ENCODE measurements at places on chromosomes 7 and 10. TPM values are rescaled to one million over a fixed set of nuclear protein-coding genes. Genes with fewer than 3 reads are reported as not detected.

DNA sequence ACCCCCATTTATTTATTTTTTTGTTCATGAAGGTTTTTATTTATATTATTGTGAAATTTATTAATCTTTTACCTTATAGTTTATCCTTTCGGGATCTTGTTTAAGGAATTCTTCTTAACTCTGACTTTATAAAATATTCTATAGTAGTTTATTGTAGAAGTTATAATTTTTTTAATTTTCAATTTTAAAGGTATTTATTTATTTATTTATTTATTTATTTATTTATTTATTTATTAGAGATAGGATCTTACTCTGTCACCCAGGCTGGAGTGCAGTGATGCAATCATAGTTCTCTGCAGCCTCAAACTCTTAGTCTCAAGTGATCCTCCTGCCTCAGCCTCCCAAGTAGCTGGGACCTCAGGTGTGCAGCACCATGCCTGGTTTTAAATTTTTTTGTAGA, 56.0 kb downstream of the NRF1 start:
- DNase-seq, result no peak

GRCh38 chr7:4682621-4683042, 537 bp downstream of the FOXK1 start:
- DNase-seq, result peak; percentile 32

NUTM2E gene
- not detected for total RNA-seq

DNA sequence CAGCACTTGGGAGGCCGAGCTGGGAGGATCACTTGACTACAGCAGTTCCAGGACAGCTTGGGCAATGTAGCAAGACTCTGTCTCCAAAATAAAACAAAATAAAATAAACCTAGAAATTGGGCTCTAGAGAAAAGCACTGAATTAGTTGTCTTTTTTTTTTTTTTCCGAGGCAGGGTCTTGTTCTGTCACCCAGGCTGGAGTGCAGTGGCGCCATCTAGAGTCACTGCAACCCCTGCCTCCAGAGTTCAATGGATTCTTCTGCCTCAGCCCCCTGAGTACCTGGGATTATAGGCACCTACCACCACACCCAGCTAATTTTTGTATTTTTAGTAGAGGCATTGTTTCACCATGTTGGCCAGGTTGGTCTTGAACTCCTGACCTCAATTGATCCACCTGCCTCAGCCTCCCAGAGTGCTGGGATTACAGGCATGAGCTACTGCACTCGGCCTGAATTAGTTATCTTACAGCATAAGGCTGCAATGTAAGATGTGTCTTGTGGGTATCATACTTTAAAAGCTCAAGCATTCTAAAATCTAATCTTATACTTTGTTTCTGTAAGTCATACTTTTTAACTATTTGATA, 12.8 kb downstream of the MEIG1 start:
- DNase-seq, result no peak

GRCh38 chr10:118002581-118002980, 44.2 kb downstream of the RAB11FIP2 start:
- no peak for DNase-seq

DNA sequence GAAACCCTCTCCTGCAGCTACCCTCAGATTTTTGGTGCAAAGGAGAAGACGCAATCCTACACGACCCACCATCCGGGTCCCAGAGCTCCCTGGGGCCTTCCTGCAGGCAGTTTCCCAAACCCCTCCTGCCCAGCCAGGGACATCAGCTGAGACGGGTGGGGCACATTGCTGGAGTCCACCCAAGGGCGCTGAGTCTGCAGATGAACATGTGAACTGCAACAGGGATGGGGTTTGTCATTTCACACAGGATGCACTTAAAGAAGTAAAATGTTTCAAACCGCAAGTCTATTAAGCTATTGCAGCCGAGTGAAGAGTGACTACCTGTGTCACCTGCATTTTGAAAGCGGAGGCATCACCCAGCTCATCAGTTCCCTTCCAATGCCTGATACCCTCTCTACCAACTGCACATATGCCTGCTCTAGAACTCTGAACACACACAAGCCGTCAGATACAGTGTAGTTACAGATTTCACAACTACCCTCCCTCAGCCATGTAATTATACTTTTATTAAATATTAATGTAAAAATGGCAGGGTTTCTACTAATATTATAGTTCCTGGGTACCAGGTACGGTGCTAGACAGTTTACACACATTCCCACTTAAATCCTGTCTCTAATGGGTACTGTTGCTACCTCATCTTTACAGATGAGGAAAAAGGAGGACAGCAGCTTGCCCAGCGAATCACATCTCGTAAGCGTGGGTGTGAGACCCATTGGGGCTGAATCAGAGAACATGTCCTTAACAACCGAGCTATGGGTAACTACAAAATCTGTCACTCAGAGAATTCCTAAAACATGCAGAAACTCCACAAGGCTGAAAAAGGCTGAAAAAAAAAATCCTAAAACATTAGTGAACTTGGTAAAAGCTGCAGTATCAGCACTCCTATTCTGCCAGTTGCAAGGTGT, 71.2 kb downstream of the GRB10 start:
- no peak for DNase-seq

HIPK2 gene
- 27.6 TPM for total RNA-seq
